NCI-H526 treated with DMSO at 0.1 percent for 48 hours (cell line): ENCODE measurements at places on chromosomes 7 and 10.

- no peak for DNase-seq
These were observed 92.6 kb downstream of the HPSE2 start for GRCh38 chr10:99143011-99143410.

- no peak for DNase-seq
These were observed 8.6 kb downstream of the CALN1 start for GRCh38 chr7:72403458-72404076.

- no peak for DNase-seq
These were observed 6.9 kb upstream of the AOC1 start for GRCh38 chr7:150845421-150845861.

- DNase-seq, result no peak
These were observed 1.1 kb downstream of the VGF start for GRCh38 chr7:101164071-101164840.

DNA sequence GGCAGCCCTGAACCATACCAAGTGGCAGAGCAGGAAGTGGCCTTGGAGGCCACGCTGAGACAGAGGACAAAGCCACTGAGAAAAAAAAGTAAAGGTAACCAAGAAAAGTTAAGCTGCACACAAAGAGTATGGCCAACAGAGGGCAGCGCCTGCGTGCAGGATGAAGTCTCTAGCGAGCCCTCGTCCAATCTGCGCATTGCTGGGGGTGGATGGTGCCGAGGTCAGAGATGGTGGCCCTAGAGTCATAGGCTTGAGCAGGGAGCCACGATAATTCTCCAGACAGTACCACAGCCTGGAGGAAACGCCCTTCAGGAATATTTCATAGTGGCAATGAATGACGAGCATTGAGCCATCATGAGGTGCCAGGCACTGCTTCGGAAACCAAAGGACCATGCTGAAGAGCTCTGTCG, 9.7 kb downstream of the ATP6V0E2 start:
- DNase-seq, result peak; percentile 45

- DNase-seq, result no peak
These were observed 23.4 kb upstream of the SMIM30 start for GRCh38 chr7:113141803-113142202.

DNA sequence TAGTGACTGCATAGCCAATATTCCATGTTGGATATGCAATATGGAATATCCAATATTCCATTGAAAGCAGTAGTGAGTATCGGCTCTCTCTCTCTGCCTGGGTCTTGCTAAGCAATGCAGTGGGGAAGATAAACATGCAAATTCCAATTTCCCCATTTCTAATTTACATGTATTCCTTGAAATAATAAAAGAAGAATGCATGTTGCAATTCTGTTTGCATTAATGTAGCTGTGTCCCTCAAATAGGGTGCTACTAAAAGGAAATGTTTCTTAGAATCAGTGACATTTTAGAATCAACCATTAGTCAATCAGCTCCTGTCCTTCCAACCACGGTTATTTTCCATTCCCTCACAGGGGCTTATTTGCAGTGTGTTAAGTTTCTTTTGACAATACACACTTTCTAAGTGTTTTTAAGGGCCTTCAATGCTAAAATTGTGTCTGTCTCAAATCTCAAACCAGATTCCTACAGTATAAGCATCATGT, 46.7 kb downstream of the AFAP1L2 start:
- no peak for DNase-seq

DNA sequence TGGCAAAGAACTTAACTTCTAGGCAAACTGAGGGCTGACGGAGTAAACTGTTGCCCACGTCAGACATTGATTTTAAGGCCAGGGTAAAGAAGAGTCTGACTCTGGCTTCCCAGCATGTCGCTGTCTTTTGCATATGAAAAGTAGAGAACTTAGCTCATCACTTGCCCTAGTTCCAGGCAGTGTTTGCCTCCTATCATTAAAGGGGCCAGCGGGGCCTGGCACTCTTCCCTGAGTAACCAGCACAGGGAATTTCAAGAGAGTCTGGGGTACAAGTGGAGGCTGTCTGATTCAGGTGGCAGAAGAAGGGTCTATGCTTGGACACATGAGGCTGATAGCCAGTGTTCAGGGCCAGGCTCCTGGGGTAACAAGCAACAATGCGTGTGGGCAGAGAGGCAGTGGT, 4.8 kb downstream of the DENND2A start:
- DNase-seq, result no peak

DNA sequence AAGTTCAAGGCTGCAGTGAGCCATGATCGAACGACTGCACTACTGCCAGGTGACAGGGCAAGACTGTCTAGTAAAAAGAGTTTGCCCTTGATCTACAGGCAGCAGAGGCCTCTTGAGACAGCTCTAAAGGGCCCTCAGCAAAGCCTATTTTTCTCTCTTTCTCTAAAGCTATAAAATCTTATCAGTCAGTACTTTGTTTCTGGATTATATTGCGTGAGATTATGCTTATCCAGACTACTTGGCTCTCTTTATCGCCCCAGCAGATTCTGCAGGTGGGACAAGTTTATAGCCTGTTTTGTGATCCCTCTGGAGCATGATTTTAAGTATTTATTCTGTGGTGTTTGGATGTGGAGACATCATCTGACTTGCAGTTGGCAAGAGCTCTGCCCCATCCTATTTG, 2.7 kb downstream of the RPP38 start:
- no peak for DNase-seq

DNA sequence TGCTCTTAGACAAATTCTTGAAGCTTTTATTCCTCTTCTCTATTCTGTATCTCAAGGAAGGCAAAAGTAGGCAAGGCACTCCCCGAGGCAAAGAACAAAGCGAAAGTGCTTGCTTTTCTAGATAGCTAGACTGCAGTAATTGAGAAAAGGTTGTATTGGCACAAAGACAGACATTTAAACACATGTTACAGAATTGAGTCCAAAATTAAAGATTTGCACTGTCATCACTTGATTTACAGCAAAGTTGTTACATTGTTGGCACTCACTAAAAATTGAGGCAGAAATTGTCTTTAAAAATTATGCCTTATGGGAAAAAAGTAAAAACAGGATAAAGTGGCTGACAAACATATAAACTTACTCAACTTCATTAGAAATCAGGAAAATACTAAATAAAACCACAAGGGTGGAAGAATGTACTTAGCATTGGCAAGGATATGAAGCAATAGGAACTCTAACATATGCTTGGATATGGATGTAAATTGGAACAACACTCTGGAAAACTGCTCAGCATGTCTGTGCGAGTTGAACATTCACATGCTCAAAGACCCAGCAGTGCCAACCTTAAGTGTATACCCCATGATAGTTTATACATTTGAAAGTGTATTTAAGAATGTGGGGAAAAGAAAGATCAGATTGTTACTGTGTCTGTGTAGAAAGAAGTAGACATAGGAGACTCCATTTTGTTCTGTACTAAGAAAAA, 491.3 kb downstream of the GLRX3 start:
- no peak for DNase-seq
